Iris pigment epithelial cell (primary cell): ENCODE measurements at places on chromosomes 5 and 9.
A peak's percentile ranks its signal among the peaks of the same experiment; 100 is the strongest.

GRCh38 chr5:73673161-73673591 is 47.2 kb downstream of the ARHGEF28 start:
- peak; percentile 95 for DNase-seq

DNA sequence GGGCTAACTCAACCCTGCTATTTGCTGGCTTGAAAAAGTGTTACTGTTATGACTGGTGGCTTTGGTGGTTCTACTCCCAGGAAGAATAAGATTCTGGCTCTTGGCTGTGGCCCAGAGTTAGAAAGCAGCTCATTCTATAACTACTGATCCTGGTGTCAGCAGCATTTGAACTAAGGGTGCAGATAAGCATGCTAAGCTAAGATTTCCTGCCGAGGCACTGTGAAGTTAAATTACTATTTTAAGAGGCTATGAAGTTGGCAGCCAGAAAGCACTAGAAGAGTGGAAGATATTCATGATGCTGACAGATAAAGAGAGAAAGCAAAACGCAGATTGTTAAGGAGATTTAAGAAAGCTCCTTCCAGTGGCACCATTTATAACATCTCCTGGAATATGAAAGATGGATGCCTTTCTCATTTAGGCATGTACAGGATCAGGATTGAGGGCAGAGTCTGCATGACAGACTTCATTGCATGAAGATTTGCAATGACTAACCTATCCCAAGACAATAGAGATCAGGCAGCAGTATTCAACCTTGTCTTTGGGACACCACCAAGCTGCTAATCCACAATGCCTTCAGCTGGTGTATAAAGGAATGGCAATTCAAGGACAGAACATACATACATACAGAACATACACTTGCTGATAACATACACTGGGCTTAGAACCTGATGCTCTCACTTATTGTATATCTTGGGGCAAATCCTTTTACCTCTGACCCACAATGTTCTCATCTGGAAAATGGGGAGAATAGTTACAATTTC is 11.7 kb downstream of the BRINP1 start:
- DNase-seq, result no peak

GRCh38 chr9:33437898-33438297 is 9.5 kb downstream of the AQP3 start:
- DNase-seq, result no peak

DNA sequence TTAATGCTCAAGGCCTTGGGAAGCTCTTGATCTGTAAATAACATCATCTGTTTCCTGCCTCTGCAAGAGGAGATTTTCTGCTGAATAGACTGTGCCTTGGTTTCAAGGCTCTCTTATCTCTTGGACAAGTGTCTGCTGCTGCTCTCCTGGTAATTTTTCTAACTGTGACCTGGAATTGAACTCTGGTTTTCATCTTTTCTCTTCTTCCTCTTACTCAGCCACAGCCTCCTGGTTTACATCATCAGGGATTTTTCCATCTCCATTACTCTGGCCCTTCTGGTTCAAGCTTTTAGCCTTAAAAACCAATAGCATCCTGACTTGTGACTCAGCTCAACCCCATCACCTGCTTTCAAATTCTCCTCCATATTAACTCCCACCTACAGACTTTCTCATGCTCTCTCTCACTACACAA is 49.6 kb upstream of the ITGA1 start:
- DNase-seq, result peak; percentile 81

- DNase-seq, result no peak
Measured at GRCh38 chr5:179181988-179182387, 121.8 kb downstream of the ZNF354C start.

GRCh38 chr5:138937392-138938387 is 62.6 kb upstream of the LRRTM2 start:
- no peak for DNase-seq

DNA sequence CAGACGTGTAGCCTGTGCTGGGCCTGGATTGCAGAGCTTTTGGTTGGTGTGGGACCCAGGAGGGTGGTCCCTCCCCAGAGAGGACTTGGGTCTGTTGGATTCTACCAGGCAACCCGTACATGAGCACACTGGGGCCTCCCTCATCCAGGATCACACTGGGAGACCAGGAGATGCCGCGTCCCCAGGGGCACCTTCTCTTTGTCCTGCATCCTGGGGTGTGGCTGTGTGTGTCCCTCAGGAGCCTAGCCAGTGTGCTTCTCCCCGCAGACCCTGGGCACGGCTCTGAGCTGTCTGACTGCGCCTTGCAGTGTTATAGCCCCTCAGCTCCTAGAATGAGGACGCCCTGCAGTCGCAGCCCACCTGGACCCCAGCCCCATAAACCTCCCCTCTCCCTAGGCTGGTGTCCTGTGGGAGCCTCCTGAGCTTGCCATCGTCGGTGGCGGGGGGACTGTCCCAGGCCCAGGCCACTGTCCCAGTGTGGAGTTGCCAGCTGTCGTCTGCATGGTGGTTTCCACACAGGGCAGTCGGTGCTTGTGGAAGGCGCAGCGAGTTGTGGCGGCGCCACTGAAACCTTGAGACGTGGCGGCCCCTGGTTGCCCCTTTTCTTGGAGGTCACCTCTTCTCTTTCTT is 27.6 kb downstream of the CEP72 start:
- no peak for DNase-seq

GRCh38 chr5:117812861-117813260 is 1175.5 kb downstream of the DTWD2 start:
- peak; percentile 9 for DNase-seq

- DNase-seq, result no peak
Measured at GRCh38 chr5:74599148-74599547, 41.4 kb downstream of the ENC1 start.

GRCh38 chr9:10999646-11000045 is 386.8 kb upstream of the PTPRD start:
- DNase-seq, result no peak

GRCh38 chr5:102863058-102863457 is 108.0 kb downstream of the PAM start:
- no peak for DNase-seq

- DNase-seq, result no peak
Measured at GRCh38 chr5:32291591-32291990, 21.1 kb downstream of the MTMR12 start.

- no peak for DNase-seq
Measured at GRCh38 chr9:98660541-98660940, 48.2 kb downstream of the GABBR2 start.

GRCh38 chr9:116156621-116157314 is 3.2 kb downstream of the PAPPA start:
- DNase-seq, result peak; percentile 83

DNA sequence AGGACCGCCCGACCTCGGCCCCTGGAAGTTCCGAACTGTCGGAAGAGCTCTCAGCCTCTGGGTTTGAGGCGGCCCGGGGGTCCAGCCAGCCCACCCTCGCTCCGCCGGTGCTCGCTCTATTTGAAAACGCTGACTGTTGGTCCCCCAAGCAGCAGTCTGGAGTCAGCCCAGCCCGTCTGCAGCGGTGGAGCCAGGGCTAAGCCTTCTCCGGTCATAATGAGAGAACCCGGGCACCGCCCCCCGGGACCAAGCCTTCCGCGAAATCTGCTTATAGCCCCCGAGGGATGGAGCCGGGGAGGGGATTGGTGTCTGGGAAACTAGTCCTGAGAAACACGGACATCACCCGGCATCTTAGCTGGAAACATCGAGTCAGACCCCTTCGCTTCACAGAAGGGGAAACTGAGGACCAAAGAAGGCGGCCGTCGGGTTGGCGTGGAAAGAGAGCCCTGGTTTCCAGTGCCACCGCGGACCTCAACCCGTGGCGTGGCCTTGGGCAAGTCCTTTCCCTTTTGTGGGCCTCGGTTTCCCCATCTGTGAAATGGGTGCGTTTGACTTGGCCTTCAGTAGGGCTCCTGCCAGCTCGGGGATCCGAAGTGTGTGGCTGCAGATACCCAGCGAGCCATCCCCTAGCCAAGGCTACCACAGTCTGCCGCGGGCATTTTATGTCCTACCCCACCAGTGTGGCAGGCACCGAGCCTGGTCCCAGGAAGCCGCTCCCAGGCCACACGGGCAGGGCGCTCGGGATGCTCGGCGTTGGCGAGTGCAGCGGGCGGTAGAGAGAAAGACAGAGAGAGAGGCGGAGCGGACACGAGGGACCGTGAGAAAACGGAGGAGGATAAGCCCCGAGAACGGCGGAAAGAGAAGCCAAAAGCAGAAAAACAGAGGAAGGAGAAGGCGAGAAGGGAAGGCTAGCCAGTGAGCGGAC is 857 bp downstream of the ADAM19 start:
- peak; percentile 63 for DNase-seq

- no peak for DNase-seq
Measured at GRCh38 chr9:4663956-4664355, 1.9 kb downstream of the PLPP6 start.

GRCh38 chr5:11214864-11215644 is 454.0 kb upstream of the DAP start:
- no peak for DNase-seq

DNA sequence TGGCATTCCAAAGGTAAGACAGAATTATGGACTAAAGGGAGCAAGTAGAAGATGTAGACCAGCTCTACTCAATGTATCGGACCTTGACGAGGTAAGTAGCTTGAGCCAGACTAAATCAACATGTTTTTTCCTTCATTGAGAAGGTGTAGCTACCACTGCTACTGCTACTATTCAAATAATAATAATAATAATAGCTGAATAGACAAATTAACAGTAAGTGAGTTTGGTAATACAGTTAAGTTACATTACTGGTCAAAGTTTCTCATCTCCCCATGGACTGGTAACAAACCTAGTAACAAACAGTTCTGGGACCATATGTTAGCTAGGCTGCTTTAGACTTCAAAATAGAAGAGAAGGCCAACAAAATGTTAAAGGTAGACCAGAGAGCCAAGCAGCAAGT is 609.2 kb downstream of the TLE1 start:
- no peak for DNase-seq

DNA sequence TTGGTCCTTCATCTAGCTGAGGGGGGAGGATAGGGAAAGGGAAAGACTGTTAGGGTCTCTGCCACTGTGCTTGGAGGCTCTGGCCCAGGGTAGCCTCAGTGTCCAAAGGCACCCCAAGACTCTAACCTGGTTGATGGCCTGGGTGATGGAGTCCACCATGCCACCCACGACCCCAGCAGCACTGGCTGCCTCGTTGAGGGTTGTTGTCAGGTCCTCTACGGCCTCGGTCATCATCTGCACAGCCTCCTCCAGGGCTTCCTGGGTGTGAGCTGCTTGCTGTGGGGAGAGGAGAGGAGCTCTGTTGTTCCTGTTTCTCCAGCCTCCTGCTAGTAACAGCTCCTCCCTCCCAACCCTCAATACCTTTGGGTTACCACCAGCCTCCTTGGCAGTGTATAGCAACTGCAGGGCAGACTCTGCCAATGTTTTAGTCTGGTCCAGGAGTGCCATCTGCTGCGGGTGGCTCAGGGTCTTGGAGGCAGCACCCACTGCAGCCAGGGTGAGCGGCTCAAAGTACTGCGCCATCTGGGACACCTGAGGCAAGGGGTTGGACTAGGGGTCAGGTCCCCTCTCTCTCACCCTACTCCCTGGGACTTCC is 16.2 kb upstream of the TPM2 start:
- DNase-seq, result no peak

DNA sequence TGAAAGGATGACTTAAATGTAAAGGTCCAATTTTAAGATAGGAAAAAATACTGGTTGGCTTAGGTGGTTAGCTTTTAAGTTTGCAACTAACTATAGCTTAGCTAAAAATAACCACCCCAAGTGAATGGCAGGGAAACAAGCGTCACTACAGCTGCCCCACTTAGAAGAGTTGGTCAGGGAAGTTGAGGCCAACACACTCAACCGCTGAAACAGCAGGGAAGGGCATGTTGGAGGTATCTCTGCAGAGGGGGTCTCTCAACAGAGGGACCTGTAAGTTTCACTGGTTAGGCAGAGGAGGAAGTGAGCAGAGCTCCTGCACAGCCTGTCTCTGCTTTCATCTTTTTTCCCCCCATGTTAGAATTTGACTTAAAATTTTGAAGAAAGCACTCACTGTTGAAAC is 75.3 kb downstream of the LHFPL2 start:
- DNase-seq, result no peak

- peak; percentile 1 for DNase-seq
Measured at GRCh38 chr5:119597728-119598298, 31.5 kb upstream of the FAM170A start.

DNA sequence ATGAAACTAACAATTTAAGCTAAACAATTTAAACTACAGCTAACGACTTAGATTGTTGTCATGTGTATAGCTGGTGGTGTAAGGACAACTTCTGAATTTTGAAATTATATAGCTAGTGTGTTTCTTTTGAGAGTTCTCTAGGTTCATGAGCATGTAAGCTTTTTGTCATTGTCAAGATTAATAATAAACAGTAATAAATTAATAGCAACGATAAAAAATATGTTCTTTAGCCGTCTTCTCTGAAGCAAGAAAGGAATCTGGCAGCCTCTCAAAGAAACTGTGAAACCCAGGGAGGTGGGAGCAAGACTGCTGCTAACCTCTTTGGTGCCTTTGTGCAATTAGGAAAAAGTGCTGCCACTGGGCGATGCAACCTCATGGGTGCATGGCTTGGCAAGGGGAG is 59.4 kb downstream of the SREK1 start:
- no peak for DNase-seq

DNA sequence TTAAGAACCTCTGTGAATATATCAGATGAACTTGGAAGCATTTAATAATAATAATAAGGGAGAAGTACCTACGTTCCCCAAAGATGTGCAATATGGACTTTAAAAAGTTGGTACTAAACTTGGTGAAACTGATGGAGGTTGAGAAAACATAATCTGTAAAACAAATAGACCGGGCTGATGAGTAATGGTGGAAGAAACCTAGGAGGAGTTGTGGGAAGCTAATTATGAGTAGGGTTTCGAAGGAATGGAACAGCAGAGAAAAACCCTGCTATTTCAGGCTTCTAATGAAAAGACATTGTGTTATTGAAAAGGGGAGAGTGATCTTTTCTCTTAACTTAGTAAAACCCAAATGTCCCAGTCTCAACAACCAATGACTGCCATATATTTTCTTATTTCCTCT is 229.3 kb downstream of the PCSK1 start:
- no peak for DNase-seq

GRCh38 chr5:116154252-116154651 is 69.4 kb downstream of the COMMD10 start:
- no peak for DNase-seq

DNA sequence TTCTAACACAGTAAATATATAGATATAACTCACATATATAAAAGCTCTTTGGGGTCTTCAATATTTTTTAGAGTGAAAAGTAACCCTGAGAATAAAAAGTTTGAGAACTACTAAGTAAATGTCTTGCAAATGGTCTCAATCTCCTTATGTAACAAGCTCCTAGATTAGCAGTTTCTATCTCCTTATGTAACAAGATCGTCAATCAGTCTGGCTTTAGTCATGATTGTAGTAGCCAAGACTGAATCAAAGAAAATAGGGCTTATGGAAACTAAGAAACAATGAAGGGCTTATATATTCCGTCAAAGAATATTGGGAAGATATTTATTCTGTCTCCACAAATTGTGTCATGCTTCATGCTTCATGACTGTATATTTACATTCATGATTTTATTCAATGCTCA is 22.4 kb upstream of the FREM1 start:
- no peak for DNase-seq
